HCT116 (cell line): ENCODE measurements at places on chromosomes 12 and 14. TPM values are rescaled to one million over a fixed set of nuclear protein-coding genes. Genes with fewer than 3 reads are reported as not detected.

- no peak for DNase-seq
Observed at GRCh38 chr12:16891673-16892072, 285.7 kb upstream of the LMO3 start.

DNA sequence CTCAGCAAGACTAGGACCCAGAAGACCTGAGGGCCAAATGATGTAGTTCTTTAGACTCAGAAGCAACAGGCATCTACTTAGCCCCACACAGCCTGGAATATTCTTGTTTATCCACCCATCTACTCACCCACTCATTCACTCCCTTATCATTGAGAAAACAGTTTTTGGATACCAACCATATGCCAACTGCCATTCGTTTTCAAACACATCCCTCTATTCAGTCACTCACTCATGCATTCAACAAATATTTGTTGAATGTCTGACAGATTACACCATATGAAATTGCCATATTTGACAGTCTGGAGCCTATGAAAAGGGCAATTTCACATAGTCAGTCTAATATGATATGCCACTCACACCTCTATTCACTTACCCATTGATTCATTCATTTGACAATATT, 103.2 kb downstream of the NT5DC3 start:
- DNase-seq = no peak

GRCh38 chr14:85590784-85591183, 60.8 kb downstream of the FLRT2 start:
- no peak for DNase-seq

The ADAM21 gene
- total RNA-seq = 0.98 TPM

GRCh38 chr12:8154526-8154925, 2.3 kb upstream of the ZNF705A start:
- DNase-seq = no peak

The KRT3 gene
- total RNA-seq = not detected

- no peak for DNase-seq
Observed at GRCh38 chr12:104526751-104527150, 70.0 kb downstream of the CHST11 start.

DNA sequence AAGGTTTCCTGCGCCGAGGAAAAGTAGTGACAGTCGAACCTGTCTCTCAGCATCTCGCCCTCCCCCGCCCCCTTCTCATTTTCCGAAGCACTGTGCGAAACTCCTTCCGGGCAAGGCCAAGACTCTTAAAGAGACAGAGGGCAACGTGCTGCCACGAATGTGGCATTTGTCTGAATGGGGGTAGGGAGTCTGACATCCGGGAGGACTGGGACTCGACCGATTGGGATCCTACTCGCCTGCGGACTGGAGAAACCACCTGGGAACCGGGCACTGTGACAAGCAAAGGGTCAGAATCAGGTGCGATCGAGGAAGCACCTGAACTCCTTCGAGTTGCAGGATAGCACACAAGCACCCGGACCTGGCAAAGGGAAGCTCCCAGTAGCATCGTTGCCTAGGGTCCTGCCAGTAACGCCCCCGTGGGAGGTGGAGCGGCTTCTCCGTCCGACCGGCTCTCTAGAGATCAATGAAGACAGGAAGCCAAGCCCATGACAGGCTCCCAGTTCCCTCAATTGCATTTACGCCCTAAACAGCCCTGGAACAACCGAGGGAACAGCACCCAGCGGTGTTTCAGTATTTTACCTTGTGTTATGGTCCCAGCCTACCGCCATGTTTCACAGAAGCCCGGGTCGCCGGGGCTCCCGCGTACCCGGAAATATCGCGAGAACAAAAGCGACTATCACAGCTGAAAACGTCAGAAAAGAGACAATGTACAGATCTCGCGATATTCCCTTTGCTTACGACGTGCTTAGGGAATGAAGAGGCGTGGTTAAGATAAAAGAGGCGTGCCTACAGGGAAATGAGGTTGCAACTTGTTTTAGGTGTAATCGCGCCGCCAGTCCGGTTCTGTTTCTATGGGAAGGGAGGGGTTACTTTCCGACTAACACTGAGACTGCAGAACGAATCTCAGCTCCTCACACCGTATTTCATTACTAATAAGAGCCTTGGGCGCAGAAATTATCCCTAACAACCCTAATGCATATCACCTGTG, at the start of gene ERGIC2:
Gene ERGIC2 (minus strand): TSS at position 637 of the 988 bp plus-strand sequence. CDS start 9,539 bp downstream, outside the sequence.
- peak; percentile 99 for DNase-seq
